Activated B cell treated with CpG ODN at 0.5 μM for 24 hours (primary cell): ENCODE measurements at places on chromosomes 5 and 9.

DNA sequence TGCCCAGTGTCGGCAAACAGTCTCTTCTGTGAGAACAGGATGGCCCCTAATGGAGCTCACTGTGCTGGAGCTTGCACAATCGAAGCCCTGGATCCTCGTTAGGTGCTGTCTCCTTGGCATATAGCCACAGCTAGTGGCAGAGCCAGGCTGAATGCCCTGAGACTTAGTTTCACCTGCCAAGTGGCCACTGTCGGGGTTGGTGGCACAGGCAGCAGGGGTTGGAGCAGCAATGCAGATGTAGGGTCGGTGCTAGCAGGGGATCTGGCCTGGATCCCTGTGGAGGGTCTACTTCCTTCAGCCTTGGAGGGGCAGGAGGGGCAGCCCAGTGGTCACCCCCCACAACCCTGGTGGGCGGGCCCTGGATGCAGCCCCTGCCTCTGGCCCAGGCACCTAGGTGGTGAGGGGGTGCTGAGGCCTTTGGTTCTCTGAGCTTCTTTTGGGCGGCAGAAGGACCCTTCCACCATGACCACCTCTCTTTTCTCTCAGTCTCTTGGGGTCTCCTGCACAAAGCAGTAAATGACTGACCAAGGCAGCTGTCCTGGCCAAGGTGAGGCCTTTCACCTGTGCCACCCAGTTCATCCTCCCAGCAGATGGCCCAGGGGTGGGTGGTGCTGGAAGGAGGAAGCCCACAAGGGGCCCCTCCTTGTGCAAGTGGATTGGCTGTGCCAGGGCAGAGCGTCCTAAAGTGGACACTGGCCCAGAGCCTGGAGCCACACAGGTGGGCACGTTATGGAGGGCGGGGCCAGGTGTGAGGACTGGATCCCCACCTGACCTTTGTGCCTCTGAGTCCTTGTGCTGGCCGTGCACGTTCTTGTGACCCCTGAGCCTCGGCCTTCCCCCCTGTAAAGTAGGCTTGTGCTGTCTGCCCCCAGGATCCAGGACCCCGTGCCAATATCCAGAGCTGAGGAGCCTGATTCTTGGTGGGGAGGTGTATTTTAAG, 44.8 kb downstream of the PHF2 start:
- no peak overlapping the region for H3K27ac ChIP-seq
- H3K4me3 ChIP-seq: no peak overlapping the region
- H3K4me1 ChIP-seq: peaks cover 5% of the 10 kb centered on the region
- no peaks in the 10 kb centered on the region for H3K27me3 ChIP-seq

DNA sequence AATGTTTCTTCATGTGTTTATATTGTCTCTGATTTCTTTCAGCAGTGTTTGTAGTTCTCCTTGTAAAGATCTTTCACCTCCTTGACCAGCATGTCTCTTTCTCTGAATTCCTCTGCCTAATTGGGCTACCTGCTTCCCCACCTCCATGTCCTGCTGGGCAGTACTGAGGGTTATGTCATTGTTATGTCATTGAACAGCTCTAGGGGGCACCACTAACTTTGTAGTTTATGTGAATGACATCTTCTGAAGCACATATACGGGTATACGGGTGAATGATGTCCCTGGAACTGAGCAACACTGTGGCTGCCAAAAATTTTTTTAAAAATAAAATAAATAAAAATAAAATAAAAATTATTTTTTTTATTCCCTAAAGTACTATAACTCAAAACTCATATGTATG, 16.9 kb upstream of the SNCAIP start:
- H3K4me3 ChIP-seq: no peak overlapping the region
- no peaks in the 10 kb centered on the region for H3K4me1 ChIP-seq
- H3K36me3 ChIP-seq: no peaks in the 10 kb centered on the region

- H3K36me3 ChIP-seq: peaks cover 44% of the 10 kb centered on the region
- H3K4me1 ChIP-seq: peaks cover 18% of the 10 kb centered on the region
- DNase-seq: no peak
- H3K4me3 ChIP-seq: no peak overlapping the region
- no peaks in the 10 kb centered on the region for H3K27me3 ChIP-seq
Measured at GRCh38 chr9:136928591-136928990, 15.9 kb downstream of the FBXW5 start.

- peaks cover 7% of the 10 kb centered on the region for H3K27me3 ChIP-seq
- H3K4me3 ChIP-seq: no peak overlapping the region
- no peak overlapping the region for H3K27ac ChIP-seq
- no peak for DNase-seq
Measured at GRCh38 chr5:149409268-149409948, 30.3 kb upstream of the IL17B start.

- H3K27me3 ChIP-seq: no peaks in the 10 kb centered on the region
- H3K36me3 ChIP-seq: peaks cover 90% of the 10 kb centered on the region
- no peaks in the 10 kb centered on the region for H3K4me1 ChIP-seq
- H3K27ac ChIP-seq: no peak overlapping the region
- DNase-seq: no peak
Measured at GRCh38 chr9:132609829-132610228, 27.4 kb downstream of the BARHL1 start.

DNA sequence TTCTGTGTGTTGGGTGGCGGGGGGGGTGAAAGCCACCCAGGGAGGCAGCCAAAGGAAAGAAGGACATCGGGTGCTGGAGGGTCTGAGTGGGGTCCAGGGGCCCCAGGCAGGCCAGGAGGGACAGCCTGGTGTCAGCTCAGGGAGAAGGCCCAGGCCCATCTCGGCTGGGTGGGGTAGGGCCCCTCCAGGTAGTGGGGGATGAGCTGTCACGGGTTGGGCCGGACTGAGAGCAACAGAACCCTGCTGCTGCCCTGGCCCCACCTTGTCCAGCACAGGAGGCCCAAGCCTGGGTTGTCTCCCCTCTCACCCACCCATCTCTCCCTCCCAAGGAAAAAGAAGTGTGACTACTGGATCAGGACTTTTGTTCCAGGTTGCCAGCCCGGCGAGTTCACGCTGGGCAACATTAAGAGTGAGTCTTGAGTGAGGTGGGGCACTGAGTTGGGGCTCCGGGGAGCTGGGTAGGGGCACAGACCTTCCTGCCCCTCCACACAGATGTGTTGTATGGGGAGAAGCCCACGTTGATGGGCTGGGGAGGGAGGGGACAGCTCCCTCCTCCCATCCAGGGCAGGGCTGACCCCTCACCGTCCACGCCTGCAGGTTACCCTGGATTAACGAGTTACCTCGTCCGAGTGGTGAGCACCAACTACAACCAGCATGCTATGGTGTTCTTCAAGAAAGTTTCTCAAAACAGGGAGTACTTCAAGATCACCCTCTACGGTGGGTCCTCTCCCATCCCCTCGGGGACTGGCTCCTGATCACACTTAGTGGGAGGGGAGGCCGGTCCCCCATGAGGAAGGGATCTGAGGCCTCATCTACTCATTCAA, 2.3 kb downstream of the LCN2 start:
- H3K36me3 ChIP-seq: no peaks in the 10 kb centered on the region
- H3K27me3 ChIP-seq: peaks cover 3% of the 10 kb centered on the region
- no peak overlapping the region for H3K4me3 ChIP-seq
- no peaks in the 10 kb centered on the region for H3K4me1 ChIP-seq
- DNase-seq: no peak
- no peak overlapping the region for H3K27ac ChIP-seq

DNA sequence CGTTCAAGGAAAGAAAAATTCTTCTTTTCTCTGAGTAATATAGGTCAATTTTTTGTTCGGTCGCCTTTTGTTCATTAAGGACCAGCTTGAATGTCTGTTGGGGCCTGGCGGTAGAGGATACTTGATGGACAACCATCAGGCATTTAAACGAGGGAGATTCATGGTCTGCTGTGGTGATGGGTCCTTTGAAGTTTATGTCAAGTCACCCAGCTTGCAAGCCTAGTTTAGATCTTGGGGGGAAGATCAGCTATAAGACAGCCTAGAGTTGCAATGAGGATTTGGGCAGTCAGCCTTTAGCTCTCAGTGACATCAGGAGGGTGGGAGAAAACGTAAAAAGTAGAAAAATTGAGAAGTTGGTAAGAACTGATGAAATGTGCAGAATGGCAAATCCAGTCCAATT, 80.2 kb upstream of the SPRY4 start:
- H3K27ac ChIP-seq: no peak overlapping the region
- no peaks in the 10 kb centered on the region for H3K36me3 ChIP-seq
- H3K4me1 ChIP-seq: peaks cover 17% of the 10 kb centered on the region

- H3K4me3 ChIP-seq: peak overlapping the region; percentile 72
- peaks cover 93% of the 10 kb centered on the region for H3K4me1 ChIP-seq
- DNase-seq: no peak
Measured at GRCh38 chr5:158875272-158875679, 224.4 kb downstream of the EBF1 start.

- no peak overlapping the region for H3K4me3 ChIP-seq
- no peak for DNase-seq
- H3K27ac ChIP-seq: no peak overlapping the region
Measured at GRCh38 chr9:28832168-28832770, 1259.0 kb upstream of the C9orf72 start.

DNA sequence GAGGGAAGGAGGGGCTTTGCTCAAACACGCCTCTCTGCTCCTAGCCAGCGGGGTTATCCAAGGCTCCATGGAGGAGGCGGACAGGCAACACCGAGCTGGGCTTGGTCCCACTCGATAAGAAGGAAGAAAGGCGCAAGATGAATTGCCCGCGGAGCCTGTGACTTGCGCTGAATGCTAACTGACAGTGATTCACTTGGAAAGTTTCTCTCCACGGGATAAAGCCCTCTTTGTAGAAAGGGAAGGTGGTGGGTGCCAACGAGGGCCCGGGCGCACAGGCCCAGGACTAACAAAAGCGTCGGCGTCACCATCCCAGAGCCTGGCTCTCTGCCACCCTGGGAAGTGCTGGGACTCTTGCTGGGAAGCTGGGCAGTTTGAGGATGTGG, 76.0 kb downstream of the VAV2 start:
- H3K27ac ChIP-seq: peak overlapping the region; percentile 38
- DNase-seq: no peak
- H3K27me3 ChIP-seq: no peaks in the 10 kb centered on the region
- H3K4me1 ChIP-seq: peaks cover 62% of the 10 kb centered on the region

DNA sequence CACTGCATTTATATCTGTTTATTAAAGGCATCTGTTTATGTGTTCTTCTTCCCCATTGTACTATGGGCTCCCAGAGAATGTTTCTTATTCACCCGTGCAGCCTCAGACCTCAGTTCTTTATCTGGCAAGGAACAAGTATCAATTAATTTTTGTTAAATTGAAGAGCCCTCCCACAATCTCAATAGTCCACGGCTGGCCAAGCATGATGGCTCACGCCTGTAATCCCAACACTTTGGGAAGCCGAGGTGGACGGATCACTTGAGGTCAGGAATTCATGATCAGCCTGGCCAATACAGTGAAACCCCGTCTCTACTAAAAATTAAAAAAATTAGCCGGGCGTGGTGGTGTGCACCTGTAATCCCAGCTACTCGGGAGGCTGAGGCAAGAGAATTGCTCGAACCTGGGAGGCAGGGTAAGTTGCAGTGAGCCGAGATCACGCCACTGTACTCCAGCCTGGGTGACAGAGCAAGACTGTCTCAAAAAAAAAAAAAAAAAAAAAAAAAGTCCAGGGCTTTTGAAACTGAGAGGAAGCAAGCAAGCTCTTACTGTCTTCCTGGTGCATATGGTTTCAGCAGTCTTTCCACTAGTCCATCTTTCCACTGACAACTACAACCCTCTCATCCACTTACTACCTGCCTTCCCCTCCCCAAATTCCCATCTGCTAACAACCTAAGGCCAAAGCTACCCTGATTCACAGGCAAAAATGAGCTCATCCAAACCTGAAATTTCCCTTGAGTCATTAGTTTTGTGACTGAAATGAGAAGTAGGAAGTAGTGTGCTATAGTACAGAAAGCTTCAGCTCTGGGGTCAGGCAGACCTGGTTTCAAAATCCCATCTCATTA, 2.3 kb upstream of the HK3 start:
- H3K4me1 ChIP-seq: peaks cover 13% of the 10 kb centered on the region
- H3K27ac ChIP-seq: peak overlapping the region; percentile 75
- H3K4me3 ChIP-seq: no peak overlapping the region

DNA sequence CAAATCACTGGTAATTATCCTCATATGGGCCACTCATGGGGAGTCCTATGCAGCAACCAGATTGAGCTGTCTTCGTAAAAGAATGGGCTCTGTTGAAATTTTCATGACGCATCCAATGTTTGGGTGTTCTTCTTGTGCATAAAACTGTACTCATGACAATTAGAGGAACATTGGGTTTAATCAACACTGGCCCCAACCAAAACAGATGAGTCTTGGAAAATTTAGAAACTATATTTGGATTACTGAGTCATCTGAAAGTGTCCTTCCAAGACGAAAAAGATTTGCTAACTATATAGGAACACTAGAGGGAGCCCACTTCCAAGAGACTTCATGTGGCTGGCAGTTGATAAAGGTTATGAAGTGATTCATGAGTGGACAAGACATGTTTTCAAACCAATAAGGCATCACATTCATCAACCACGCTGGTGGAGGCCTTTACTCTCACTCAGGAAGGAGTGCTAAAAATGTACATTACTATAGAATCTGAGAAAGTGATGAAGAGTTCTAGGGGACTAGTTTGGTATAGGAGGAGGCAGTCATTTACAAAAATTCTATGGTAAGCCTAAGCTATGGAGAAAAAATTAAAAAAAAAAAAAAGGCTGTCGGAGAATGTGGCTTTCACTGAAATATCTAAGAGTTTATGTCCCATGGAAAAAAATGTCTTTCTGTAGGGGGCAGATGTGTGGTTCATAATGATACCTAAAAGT, 313.5 kb downstream of the PRDM9 start:
- H3K4me3 ChIP-seq: no peak overlapping the region
- no peaks in the 10 kb centered on the region for H3K4me1 ChIP-seq
- H3K36me3 ChIP-seq: no peaks in the 10 kb centered on the region
- H3K27me3 ChIP-seq: no peaks in the 10 kb centered on the region

DNA sequence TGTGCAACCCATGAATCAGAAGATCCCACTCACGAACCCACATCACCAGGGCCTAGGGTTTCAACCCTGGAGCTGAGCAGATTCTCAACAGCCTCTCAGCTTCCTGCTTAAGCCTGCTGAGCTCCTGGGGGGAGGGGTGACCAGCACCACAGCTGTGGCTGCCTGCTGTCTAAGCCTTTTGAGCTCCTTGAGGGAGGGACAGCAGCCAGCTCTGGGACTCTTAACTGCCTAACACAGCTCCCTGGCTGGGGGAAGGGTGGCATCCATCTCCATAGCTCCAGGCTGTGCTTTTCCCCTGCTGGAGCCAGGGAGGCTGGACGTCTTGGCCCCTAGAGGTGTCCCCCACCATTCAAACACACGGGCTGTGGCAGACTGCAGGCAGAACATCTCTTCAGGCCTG, 250.3 kb downstream of the DMAC1 start:
- no peak overlapping the region for H3K27ac ChIP-seq
- H3K27me3 ChIP-seq: peaks cover 14% of the 10 kb centered on the region
- DNase-seq: no peak

DNA sequence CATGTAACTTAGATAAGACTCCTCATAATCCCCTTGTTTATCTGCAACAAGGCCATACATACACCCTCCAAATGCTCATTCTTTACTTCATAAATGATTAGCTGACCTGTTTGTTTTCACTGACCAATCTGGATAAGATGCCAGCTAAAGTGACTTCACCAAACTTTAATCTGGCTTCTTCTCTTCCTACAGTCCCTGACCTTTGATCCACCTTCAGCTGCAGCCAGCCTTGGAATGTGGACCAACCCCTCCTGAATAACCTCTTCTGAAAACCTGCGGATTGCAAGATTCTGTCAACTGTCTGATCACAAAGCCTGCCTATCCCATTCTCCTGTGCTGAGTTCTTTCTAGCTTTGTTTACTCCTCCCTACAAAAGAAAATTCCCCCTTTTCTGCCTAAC, 476.8 kb downstream of the LRRC70 start:
- no peak overlapping the region for H3K4me3 ChIP-seq
- H3K4me1 ChIP-seq: no peaks in the 10 kb centered on the region
- H3K27me3 ChIP-seq: no peaks in the 10 kb centered on the region
- H3K27ac ChIP-seq: no peak overlapping the region

- no peak overlapping the region for H3K27ac ChIP-seq
- H3K4me3 ChIP-seq: no peak overlapping the region
- H3K36me3 ChIP-seq: peaks cover under 1% of the 10 kb centered on the region
- H3K27me3 ChIP-seq: no peaks in the 10 kb centered on the region
- DNase-seq: no peak
- H3K4me1 ChIP-seq: peaks cover 36% of the 10 kb centered on the region
Measured at GRCh38 chr5:76408104-76408654, 5.1 kb downstream of the IQGAP2 start.
